Stimulated activated CD4-positive, alpha-beta T cell treated with anti-CD3 and anti-CD28 coated beads, Interleukin-2, amount 100 ng/mL, for 4 hours (primary cell): ENCODE measurements at places on chromosomes 4 and X.

- no peak for DNase-seq
Measured at GRCh38 chr4:174764105-174764729, 64.8 kb downstream of the GLRA3 start.

- DNase-seq = no peak
Measured at GRCh38 chr4:1523907-1524636, 117.8 kb upstream of the NKX1-1 start.

- no peak for DNase-seq
Measured at GRCh38 chr4:31530555-31530954, 810.4 kb downstream of the PCDH7 start.

DNA sequence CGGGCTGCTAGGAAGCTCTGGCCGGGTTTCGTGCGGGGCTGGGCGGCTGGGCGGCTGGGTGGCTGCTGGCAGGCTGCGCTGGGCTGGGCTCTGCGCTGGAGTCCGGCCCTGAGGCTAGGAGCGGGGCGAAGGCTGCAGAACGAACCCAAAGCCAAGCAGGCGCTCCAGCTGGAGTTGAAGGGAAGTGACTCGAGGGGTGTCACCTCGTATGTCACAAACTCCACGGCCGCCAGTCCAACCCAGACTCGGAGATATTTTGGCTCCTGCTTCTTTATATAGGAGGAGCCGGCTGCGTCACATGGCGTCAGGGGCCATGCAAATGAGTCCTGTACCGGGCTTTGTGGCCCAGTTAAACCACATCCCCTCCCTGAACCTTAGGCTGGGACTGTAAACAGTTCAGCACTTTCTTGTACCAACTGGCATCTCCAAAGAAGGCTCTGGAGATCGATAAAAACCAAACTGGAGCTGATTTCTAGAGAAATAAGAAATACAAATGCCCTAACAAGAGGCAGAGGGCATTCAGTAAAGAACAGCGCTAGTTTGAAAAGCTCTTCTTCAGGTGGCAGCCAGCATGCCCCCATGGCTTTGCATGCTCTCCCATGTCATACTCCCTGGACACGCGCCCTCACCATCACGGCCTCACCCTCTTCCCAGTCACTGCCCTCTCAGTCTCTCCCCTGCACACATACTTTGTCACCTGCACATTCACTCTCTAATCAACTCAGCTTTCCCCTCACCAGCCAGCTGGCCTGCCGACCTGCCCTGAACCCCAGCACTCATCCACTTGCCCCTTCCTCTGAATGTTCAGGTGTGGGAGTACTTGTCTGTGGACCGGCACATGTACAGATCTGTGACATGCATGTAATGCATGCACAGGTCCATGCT lies 58.5 kb downstream of the TSC22D3 start:
- DNase-seq = peak; percentile 73

DNA sequence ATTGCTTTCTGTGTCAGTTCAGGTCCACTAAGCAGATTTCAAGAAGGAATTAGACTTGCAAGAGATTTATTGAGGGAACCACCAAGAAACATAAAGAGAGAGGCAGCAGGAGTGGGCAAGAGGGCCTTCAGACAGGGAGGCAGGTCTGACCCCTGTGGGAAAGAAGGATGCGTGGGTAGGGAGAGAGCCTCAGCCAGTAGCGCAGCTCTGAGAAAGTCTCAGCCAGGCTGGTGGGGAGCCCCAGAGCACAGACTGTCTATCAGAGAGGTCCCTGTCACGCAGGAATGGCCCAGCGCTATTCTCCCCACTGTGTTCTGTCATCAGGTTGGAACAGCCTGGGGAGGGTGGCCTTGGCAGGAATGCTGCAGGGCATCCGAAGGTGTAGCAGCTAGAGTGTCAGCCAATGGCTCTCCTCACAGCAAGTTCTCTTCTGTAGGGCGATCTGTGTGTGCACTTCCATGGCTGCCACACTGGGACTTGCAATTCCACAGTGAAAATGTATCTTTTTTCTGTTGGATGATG lies 48.0 kb downstream of the OTC start:
- no peak for DNase-seq

- peak; percentile 12 for DNase-seq
Measured at GRCh38 chrX:13506574-13506973, 62.8 kb upstream of the EGFL6 start.

DNA sequence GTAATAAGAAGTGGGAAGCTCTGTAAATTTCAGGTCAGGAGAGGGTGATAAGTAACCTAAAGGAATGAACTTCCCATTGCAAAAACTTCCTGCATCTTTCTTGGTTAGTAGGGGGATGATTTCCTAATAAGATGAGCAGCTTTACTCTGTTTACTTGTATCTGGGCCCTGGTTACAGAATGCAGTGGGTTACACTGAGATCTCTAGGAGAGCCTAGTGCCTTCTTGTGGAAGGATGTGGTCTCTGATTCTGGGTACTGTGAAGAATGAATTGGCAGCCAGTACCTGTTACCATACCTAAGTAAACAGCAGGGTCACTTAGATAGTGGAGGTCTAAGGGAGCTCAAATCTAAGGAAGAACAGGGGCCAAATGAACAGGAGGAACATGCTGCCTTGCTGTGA lies 320.6 kb downstream of the ARHGAP10 start:
- no peak for DNase-seq

- peak; percentile 19 for DNase-seq
Measured at GRCh38 chr4:180664766-180665368, 1578.3 kb upstream of the TENM3 start.

GRCh38 chrX:37470711-37471110 lies 100.8 kb upstream of the LANCL3 start:
- DNase-seq = no peak

DNA sequence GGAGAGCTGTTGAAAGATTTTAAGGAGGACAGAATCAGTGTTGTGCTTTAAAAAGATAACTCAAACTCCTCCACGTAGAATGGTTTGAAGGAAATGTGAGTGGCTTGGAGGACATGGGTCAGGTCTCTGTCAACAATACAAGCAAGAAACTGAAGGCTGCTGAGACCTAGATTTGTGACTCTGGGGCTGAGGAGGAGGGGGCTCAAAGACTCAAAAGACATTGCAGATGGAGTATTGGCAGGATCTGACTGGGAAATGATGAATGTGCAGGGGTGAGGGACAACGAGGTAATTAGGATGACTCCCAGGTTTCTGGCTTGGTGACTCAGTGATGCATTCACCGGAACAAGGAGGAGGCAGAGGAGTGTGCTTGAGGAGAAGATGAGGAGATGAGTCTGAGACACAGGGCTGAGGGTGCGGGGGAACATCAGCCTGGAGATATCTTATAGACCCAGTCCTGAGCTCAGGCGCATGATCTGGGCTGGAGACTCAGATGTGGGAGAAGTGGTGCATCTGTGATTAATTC lies 3.3 kb upstream of the RPS4X start:
- no peak for DNase-seq

DNA sequence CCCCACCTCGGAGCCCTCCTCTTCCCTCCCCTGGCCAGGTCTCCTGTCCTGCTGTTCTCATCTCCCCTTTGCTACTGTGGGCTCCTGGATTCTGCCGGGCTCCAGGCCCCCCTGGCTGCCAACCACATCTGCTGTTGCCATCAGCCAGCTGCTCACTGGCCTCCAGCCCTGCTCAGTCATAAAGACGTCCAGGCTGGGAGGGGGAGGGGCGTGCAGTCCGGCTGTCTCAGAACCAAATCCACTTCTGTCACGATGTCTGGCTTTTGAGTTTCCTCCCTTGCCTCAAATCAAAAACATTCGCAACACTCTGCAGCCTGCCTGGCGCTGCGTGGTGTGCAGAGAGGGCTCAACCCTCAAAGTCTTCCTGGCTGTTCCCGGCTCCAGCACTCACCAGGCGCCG lies 7.1 kb downstream of the RASL11B start:
- no peak for DNase-seq

DNA sequence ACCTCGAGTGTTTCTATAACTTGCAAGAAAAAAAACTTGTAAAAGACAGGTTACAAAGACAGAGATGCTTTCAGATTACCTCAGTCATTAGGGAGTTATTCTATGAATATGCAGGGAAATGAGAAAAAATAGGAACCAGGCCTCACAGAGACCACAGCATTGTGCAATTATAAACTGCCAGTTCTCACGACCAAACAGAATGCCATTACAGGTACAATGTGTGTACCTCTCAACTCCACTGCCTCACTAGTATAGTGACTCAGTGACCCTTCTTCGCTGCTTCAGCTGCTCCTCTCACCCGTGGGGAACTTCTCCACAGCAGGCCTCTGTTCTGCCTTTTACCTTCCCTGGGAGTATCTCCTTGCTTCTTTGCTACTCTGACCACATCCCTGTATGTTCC lies 2.3 kb upstream of the HTATSF1 start:
- DNase-seq = no peak
